ENCODE measurements at places on chromosomes 12 and 14. TPM values are rescaled to one million over a fixed set of nuclear protein-coding genes. Genes with fewer than 3 reads are reported as not detected.

ITGB7 gene
- total RNA-seq: 3.1 TPM

TAS2R31 gene
- 2.3 TPM for total RNA-seq

PTGER2 gene
- total RNA-seq: 0.18 TPM

CLEC4C gene
- total RNA-seq: not detected

ZNF605 gene
- total RNA-seq: 11.3 TPM

PAX9 gene
- total RNA-seq: not detected

PYGL gene
- 72.5 TPM for total RNA-seq

GRCh38 chr12:4270831-4271716, 2.5 kb upstream of the CCND2 start:
- H3K36me3 ChIP-seq: no peaks in the 10 kb centered on the region
- H3K4me1 ChIP-seq: peaks cover 14% of the 10 kb centered on the region
- peak overlapping the region; percentile 16 for H3K4me3 ChIP-seq
- DNase-seq: peak; percentile 71
- H3K27me3 ChIP-seq: peaks cover 26% of the 10 kb centered on the region

DNA sequence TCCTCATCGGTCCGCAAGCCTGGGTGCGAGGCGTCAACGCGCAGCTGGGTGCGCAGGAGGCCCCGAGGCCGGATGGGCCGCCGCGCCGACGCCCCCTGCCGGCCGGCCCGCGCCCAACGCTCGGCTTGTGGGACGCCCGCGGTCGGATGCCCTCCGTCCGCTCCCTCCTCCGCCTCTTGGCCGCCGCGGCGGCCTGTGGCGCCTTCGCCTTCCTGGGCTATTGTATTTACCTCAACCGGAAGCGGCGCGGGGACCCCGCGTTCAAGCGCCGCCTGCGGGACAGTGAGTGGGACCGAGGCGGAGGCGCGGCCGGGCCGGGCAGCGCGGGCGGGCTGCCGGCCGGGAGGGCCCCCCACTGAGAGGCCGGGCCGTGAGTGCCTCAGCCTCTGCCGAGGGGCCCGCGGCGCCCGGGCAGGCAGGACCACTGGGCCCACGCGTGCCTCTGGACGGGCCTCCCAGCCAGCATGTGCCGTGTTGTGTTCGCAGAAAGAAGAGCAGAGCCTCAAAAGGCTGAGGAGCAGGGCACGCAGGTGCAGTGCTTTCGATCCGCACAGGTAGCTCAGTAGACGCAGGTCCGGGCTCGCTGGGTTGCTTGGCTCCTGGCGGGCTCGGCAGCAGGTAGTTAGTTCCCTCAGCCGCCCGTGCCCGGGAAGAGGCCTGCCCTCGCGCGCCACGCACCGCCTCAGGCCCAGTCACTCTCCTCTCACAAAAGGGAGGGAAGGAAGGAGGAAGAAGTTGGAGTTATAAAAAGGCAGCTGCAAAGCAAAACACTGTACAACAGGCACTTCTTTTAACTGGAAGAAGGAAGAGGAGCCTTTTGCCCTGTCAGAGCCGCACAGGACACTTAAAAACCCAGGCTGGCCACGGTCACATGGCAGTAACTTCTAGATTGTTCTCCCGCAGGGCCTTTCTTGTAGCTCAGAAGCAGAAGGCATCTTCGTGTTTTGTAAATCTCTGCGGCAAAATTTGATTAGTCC, at the start of gene TOMM20L:
Gene TOMM20L (plus strand): TSS at position 119 of the 977 bp plus-strand sequence. CDS start 28 bp downstream, at position 147.
- DNase-seq: peak; percentile 77
- no peak within 1 kb of the TSS for H3K4me3 ChIP-seq
- no peaks in the 10 kb centered on the region for H3K27me3 ChIP-seq
- no peaks in the 10 kb centered on the region for H3K4me1 ChIP-seq
- no peaks in the 10 kb centered on the region for H3K36me3 ChIP-seq

DNA sequence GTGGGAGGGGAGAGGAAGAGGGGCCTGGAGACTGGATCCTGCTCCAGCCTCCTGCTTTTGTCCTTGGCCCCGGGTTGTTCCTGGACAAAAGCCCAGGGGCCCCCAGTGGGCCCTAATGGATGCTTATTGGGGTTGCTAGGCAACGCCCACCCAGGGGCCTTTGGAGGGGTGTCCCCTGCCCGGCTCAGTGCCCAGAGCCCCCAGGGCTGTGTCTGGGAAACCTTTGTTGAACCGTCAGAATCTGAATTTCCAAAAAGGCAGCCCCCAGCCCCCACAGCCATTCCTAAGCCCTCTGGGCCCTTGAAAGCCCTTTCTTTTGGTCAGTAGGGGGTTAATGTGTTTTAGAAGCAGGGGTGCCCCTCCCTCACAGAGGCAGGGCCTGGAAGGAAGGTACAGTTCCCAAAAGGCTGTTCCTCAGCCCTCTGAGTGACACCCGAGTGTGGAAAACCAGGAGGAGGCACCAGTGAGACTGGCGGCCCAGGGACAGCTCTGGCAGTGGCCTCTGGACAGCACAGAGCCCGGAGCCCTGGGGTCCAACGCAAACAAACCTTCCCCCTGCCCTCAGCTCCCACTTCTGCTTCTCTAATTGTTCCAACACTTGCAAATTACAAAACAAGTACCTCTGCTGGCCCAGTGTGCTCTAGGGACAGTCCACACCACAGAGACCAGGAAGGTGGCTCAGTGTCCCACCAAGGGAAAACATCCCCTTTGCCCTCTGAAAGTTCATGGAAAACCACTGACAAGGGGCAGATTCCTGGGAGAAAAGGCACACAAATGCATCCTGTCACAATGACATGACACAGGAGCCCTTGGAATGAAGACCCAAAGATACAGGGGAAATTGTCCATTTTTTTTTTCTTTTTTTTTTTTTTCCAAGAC, 19.4 kb downstream of the HHIPL1 start:
- peaks cover 16% of the 10 kb centered on the region for H3K27me3 ChIP-seq
- H3K27ac ChIP-seq: no peak overlapping the region
- H3K4me3 ChIP-seq: no peak overlapping the region
- H3K36me3 ChIP-seq: no peaks in the 10 kb centered on the region
- no peak for DNase-seq
- H3K4me1 ChIP-seq: no peaks in the 10 kb centered on the region

GRCh38 chr14:85530626-85531025, 682 bp downstream of the FLRT2 start:
- no peak for DNase-seq
- H3K27me3 ChIP-seq: peaks cover 24% of the 10 kb centered on the region
- no peaks in the 10 kb centered on the region for H3K36me3 ChIP-seq
- peak overlapping the region; percentile 65 for H3K4me3 ChIP-seq

GRCh38 chr12:23634344-23634743, 315.1 kb downstream of the SOX5 start:
- no peaks in the 10 kb centered on the region for H3K4me1 ChIP-seq
- H3K27ac ChIP-seq: no peak overlapping the region
- H3K4me3 ChIP-seq: no peak overlapping the region
- no peaks in the 10 kb centered on the region for H3K27me3 ChIP-seq

DNA sequence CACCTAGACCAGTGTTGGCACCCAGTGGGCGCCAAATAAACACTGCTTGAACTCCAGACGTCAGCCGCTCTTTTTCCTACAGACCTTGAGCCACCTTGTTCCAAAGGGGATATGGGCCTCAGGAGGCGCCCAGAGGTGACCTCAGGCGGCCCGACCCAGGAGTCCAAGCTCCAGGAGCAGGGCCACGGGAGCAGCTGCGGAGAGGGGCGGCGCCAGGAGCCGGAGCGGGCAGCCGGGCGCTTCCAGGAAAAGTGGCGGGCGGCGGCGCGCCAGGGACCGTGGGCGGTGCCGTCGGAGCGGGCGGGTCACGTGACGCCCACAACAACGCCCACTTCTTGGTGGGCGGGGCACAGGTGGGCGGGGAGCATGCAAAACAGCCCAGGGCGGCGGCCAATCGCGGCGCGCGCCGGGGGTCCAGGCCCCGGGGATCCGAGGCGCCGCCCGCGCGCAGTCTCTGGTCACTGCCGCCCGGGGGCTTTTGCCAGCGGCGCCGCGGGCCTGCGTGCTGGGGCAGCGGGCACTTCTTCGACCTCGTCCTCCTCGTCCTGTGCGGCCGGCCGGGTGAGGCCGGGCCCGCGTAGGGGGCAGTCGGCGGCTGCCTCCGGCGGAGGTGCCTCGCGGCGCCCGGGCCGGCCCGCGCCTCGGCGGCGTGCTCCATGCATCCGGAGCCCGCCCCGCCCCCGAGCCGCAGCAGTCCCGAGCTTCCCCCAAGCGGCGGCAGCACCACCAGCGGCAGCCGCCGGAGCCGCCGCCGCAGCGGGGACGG, at the start of gene ORAI1:
Gene ORAI1 (plus strand): TSS at position 444 of the 766 bp plus-strand sequence.
- no peak within 1 kb of the TSS for H3K4me3 ChIP-seq
- peak; percentile 98 for DNase-seq
- no peaks in the 10 kb centered on the region for H3K36me3 ChIP-seq
- H3K27ac ChIP-seq: peak within 1 kb of the TSS; percentile 95
- no peaks in the 10 kb centered on the region for H3K27me3 ChIP-seq

GRCh38 chr12:116366456-116366776, 88.9 kb upstream of the MED13L start:
- no peak for DNase-seq
- no peaks in the 10 kb centered on the region for H3K36me3 ChIP-seq
- no peak overlapping the region for H3K4me3 ChIP-seq
- H3K27me3 ChIP-seq: no peaks in the 10 kb centered on the region

DNA sequence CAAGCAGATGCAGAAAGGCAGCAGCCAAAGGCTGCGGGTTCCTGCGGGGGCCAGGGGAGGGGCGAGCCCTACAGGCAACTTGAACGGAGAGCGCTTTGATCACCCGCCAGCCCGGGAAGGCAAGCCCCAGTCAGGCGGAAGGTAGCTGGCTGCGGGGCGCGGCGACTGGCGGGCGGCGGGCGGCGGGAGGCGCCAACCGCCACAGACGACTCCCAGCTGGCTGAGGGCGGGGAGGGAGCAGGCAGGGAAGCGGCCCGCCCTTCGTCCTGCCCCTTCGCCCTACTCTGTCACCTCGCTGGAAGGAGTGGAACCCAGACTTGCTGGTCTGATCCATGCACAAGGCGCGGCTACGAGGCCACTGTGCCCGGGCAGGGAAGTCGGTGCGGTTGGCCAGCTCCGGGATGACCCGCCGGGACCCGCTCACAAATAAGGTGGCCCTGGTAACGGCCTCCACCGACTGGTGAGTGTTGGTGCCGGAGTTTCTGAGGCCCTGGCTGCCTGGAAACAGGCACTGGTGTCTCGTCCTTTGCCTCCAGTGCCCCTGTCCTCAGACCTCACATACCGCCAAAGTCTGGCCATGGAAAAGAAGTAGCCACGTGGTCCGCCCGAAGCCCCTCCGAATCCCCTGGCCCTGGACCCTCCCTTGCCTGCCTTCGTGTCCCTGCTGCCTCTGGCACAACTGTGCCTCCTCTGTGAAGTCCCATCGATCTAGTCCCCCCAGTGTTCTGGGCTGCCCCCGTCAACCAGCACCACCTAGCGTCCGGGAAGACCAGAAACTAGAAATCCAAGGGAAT, 15.4 kb upstream of the CARMIL3 start:
- peak; percentile 88 for DNase-seq
- no peaks in the 10 kb centered on the region for H3K27me3 ChIP-seq
- H3K36me3 ChIP-seq: no peaks in the 10 kb centered on the region

- no peak for DNase-seq
- H3K27me3 ChIP-seq: no peaks in the 10 kb centered on the region
- no peaks in the 10 kb centered on the region for H3K36me3 ChIP-seq
- H3K27ac ChIP-seq: no peak overlapping the region
- no peaks in the 10 kb centered on the region for H3K4me1 ChIP-seq
Observed at GRCh38 chr14:62084020-62084419, 321.8 kb downstream of the SNAPC1 start.

DNA sequence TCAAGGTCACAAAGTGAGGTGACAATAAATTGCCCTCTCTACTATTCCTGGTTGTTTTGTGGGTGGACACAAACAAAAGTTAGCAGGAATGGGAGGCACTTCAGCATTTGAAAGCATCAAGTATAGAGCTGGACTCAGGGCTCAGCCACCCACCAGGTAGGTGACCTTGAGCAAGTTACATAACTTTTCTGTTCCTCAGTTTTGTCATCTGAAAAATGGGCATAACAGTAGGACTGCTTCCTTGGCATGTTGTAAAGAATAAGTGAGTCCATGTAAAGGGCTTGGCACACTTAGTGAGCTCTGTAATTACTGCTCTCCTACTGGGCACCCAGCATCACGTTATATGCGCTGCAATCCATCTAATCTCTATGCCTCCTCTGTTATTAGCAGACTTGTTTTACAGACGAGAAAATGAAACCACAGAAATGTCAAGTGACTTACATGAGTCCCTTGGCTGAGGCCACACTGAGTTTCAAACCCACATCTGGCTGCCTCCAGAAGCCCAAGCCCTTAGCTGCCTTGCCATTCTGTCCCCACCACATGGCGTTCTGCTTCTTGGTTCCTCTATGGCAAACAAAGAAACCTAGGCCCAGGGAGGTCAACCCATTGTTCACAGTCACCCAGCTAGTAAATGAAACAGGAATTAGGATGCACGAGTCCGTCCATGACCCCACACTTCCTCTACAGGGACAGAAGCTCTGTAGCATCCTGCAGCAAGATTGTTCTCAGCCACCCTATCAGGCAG, 63.2 kb upstream of the SLC24A4 start:
- no peaks in the 10 kb centered on the region for H3K4me1 ChIP-seq
- peaks cover 5% of the 10 kb centered on the region for H3K27me3 ChIP-seq
- no peak overlapping the region for H3K27ac ChIP-seq
- DNase-seq: peak; percentile 27

DNA sequence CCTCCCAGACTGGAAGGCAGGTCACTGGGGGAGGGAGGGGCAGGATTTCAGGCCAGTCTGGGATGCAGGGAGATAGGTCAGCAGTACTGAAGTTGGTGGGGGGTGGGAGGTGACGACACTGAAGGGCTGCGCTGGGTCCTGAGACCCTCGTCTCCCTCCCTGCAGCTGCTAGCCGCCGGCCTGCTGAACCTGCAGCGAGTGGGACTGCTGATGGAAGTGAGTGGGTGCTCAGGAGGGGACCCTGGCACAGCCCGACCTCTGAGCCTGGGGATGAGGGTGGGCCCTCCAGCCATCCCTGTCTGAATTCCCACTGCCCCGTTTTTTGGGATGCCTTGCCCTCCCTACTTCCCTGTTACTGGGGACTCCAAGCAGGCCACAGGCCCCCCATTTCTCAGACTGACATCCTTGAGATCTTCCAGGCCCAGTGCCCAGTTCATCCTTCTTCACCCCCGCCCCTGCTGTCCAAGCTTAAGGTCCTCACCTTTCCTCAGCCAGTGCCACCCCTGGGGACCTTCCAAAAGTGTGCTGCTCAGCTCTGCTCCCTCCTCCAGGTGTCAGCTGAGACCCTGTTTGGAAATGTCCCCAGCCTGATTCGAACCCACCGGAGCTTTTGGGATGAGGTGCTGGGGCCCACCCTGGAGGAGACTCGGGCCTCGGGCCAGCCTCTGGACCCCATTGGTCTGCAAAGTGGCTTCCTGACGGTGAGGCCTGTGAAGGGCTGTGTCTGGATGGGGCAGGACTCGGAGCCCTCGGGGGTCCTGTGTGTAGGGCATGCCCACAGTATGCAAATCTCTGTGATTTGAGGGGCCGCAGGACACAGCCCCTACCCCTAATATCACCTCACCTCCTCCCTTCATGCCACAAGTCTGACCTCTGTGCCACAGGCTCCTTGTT, 5.5 kb downstream of the PLEKHG6 start:
- H3K27me3 ChIP-seq: peaks cover 3% of the 10 kb centered on the region
- H3K36me3 ChIP-seq: no peaks in the 10 kb centered on the region
- DNase-seq: no peak
- H3K4me3 ChIP-seq: no peak overlapping the region
- H3K4me1 ChIP-seq: no peaks in the 10 kb centered on the region
- no peak overlapping the region for H3K27ac ChIP-seq

GRCh38 chr12:11863988-11864387, 206.8 kb upstream of the BCL2L14 start:
- peak overlapping the region; percentile 90 for H3K27ac ChIP-seq
- no peaks in the 10 kb centered on the region for H3K36me3 ChIP-seq
- H3K4me1 ChIP-seq: peaks cover 21% of the 10 kb centered on the region
- DNase-seq: no peak

GRCh38 chr14:58068306-58068705, 83.7 kb downstream of the ARMH4 start:
- no peaks in the 10 kb centered on the region for H3K4me1 ChIP-seq
- H3K27me3 ChIP-seq: no peaks in the 10 kb centered on the region
- no peak overlapping the region for H3K27ac ChIP-seq
